Activated naive CD8-positive, alpha-beta T cell treated with anti-CD3 and anti-CD28 coated beads for 36 hours (primary cell): ENCODE measurements at places on chromosomes 3 and 15. TPM values are rescaled to one million over a fixed set of nuclear protein-coding genes. Genes with fewer than 3 reads are reported as not detected.

HRG gene
- total RNA-seq, result not detected

SMAD6 gene
- 0.10 TPM for total RNA-seq

CISH gene
- total RNA-seq, result 193 TPM

ARPC4 gene
- 253 TPM for total RNA-seq

AGBL1 gene
- not detected for total RNA-seq

A4GNT gene
- not detected for total RNA-seq

ZPLD1 gene
- not detected for total RNA-seq

PLCH1 gene
- total RNA-seq, result 1.3 TPM

DNA sequence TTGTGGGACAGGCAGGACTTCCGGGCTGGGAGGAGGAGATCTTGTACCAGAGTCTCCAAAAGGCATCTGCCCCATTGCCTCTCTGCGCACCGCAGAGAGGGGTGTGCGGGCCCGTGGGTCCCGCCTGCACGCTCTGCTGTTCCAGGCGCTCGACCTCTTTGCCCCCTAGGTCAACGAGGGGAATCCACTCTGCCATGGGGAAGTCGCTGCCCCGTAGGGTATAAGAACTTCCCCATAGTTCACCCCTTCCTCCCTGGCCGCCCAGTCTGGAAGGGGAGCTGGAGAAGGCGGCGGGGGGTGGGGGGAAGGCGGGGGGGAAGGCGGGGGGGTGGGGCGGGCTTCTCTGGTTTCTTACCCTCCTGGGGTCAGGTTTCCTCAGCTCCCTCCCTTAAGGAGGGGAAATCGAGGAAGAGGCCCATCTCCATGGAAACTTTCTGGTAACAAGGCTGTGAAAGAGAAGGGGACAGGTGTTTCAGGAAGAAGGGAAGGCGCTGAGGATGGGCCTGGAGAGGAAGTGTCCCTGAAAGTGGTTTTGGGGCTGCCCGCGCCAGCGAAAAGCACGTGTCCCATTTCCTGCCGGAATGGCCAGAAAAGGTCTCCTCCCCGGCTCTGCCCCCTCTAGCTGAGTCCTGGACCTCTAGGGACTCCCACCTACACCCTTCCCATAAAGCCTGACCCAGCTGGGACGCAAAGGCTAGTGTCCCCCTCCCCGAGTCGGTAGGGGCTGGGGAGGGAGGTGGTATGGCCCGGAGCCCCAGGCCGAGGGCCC lies 27.5 kb downstream of the NR1I2 start:
- peak; percentile 17 for DNase-seq

- no peak for DNase-seq
Observed at GRCh38 chr3:141440942-141441341, 45.9 kb upstream of the RASA2 start.

DNA sequence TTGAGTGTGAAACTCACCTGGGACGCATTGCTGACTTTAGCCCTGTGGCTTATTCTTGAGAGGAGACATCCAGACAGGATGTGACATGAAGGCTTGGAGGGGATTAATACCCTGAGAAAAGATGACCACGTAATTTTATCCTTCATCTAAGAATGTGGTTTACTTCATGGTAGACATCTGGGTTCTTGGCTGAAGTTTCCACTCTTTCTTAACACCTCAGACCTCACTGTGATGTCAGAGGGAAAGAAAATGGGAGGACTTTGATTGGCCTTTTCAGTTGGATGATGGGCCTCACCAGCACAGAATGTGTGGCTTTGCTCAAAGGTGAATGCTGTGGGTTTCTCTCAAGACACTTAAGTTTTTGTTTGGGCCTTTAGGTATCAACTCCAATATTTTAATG lies 16.5 kb downstream of the GORASP1 start:
- no peak for DNase-seq

DNA sequence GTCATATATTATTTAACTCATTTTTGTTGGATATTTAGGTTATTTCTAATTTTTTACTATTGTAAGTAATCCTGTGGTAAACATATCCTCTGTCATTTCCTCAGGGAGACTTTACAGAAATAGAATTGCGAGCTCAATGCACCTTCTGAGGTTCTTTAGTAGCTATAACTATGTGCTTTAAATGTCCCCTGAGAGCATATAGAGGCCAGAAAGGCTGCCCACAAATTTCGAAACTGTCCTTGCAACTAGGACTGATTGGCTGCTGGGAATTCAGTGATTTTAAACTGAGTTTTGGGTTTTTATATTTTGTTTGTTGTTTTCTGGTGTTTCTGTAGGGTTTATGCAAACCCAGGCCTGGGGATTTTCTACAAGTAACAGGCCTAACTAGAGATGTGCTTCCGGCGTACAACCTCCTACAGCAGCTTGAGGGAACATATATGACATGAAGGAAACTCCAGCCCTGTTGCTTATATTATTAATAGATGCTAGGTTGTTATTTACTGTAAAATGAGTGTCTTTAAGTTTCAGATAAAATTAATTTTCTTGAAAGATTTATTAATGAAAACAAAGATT lies 29.1 kb upstream of the P4HTM start:
- DNase-seq, result no peak

DNA sequence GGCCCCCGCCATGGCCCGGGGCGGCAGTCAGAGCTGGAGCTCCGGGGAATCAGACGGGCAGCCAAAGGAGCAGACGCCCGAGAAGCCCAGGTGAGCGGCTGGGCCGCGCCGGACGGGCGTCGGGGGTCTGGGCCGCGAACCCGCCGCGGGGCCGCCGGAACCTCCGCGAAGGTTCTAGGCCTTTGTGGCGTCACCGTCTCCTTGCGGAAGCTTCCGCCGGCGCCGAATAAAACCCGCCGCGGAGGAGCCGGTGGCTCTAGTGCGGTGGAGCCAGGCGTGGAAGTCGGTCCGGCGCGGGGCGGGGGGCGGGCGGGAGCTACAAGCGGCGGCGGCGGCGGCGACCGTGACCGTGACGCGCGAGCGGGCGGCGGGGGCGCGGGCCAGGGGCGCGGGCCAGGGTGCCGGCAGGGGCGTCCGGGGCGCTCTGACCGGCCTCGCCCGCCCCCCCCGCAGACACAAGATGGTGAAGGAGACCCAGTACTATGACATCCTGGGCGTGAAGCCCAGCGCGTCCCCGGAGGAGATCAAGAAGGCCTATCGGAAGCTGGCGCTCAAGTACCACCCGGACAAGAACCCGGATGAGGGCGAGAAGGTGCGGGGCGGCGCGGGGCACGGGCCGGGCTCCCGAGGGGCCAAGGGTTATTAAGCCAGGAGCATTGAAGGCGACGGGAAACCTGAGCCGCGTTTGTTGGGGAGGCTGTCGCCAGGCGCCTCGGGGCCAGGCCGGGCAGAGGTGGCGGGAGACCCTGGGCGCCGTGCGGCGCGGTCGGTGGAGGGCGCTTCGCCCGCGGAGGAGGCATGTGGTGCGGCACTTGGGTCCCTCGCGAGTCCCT lies at the start of gene DNAJA4:
Gene DNAJA4, plus strand, starts transcription at position 259 of the 833 bp plus-strand sequence. Its CDS starts 202 bp downstream, at position 461.
- DNase-seq, result peak; percentile 60

DNA sequence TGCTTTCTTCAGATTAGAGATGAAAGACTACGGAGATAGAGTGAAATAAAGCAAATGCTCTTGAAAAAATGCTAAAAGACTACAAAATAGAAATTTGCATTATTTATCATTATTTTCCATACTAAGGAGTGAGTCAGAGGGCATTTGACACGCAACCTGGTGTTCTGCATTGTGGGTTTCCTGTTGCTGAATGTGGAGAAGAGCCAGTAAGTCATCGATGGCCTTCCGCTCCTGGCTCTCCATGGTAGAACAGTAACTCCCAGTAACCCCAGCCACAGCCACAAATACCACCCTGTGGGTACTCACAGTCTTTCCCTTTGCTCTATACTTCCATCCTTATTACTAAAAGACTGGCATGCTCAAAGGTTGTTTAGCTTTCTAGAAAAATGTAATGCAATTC lies 61.5 kb downstream of the CGGBP1 start:
- DNase-seq, result peak; percentile 65

GRCh38 chr15:48989170-48989569 lies 25.5 kb upstream of the SHC4 start:
- DNase-seq, result no peak

- no peak for DNase-seq
Observed at GRCh38 chr3:144167634-144168033, 196.0 kb downstream of the DIPK2A start.

DNA sequence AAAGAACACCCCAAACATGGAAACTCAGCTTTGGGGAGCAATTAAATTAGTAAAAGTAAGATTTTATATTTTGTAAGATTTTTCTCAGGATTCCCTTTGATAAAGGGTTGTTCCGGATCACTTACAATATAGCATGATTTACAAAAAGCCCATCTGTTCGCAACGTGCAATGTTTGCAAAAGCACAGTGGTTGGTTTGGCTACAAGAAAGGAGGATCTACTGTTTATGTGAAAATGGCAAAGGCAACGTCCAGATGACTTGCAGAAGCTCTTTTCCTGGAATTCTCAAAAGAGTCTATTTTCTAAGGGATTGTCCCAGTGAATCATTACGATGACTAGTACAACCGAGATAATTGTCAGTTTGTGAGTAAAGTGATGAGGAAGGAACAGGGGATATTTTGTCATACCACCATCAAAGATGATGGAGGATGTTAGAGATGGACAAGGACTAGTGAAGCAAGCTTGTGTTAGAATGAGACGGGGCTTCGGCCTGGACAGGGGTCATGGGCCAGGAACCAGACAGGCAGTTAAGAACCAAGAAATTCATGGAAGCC lies 71.6 kb downstream of the CRYGS start:
- no peak for DNase-seq

DNA sequence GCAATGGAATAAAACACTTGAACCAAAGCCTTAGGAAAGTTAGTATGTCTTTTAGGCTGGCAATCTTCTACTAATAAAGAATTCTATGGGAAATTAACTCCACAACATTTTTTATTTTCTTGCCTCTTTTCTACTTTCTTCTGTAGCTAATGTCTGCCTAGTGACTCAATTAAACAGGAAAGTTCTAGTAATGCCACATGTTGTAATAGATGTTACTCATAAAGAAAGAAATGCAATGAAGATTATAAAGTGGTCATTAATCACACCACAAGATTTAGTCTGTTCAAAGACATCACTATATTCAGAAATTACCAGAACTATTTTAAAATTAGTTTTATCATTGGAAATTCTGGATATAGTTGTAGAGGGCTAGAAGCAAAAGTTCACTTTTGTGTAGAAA lies 329.7 kb downstream of the SI start:
- DNase-seq, result no peak

- DNase-seq, result no peak
Observed at GRCh38 chr3:4432259-4432658, 34.8 kb downstream of the SUMF1 start.

DNA sequence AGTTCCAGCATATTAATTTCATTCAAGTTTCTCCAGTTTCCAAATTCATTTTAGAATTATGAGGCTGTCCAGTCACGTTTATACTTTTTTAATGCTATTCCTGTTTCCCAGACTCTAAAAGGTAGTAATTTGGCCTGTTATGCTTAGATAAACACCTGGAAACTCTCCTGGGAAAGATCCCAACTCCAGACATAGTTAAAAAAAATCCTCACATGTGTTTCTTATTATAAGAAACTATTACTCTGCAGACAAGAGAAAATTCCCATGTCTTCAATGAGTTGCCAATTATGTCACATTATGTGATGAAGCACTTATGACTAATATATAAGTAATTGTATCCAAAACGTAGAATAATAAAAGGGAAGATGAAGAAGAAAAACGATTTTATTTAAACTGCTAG lies 137.1 kb upstream of the TMC3 start:
- no peak for DNase-seq

DNA sequence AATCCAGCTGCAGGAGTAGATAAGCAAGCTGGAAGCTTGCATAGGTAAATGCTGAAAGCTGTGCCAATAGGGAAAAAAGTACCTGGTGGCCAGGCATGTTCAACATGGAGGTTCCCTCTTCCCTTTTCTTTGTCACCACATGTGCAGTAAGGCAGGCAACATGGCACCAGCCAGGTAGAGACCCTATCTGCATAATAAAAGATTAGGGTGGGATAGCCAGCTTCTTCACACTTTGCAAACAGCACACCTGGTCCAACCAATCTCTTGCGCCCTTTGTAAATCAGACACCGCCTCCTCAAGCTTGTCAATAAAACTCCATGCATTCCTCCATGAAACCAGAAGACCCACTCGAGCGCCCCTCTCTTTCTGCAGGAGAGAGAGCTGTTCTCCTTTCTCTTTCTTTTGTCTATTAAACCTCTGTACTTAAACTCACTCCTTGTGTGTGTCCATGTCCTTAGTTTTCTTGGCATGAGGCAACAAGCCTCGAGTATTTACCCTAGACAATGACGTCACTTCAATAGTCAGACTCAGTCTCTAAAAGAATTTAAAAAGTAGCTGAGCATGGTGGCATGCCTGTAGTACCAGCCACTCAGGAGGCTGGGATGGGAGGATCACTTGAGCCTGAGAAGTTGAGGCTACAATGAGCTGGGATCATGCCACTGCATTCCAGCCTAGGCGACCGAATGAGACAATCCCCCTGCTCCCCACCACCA lies 256.3 kb downstream of the SCAPER start:
- no peak for DNase-seq

DNA sequence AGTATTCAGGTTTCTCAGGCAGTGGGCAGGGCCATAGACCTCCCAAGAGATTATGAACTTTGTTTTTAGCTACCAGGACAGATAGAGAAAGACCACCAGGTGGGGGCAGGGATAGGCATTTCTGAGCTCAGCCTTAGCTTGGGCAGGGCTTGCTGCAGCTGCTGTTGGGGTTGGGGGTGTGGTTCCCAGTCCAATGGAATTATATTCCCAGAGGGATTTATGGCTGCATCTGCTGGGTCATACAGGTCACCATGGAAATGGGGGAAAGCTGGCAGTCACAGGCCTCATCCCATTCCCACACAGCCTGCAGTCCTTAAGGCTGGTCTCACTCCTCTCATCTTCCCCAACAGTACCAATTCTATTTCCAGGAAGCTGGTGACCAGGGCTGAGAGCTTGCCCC lies 144.6 kb upstream of the ZPLD1 start:
- DNase-seq, result no peak

DNA sequence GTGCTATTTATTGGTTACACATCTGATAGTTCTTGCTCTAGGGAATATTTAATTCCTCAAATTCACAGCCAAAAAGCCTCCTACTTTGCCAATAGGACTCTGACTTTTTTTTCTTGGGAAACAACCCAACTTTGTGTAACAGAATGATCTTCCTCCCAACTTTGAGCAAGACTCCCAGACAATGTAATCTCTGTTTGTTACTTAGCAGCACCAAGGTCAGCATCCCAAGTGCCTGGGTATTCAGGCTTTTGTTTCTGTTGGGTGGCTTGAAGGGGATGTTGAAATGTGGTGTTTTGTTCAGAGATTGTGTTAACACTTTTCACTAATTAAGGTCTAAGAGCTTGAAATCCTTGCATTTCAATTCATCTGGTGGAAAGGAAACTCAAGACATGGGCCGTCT lies 115.8 kb downstream of the ADAMTS9 start:
- DNase-seq, result no peak

DNA sequence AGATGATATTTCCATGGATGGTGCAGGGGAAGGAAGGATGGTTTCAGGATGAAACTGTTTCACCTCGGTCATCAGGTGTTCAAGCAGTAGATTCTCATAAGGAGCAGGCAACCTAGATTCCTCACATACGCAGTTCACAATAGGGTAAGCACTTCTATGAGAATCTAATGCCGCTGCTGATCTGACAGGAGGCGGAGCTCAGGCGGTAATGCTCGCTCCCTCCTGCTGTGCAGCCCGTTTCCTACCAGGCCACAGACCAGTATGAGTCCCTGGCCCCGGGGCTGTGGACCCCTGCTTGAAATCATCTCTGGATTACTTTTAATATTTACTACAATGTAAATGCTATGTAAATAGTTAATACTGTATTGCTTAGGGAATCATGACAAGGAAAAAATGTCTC lies 241.8 kb downstream of the ROBO2 start:
- no peak for DNase-seq
